T follicular helper cell (primary cell): ENCODE measurements at places on chromosomes 11 and 22.
A peak's percentile ranks its signal among the peaks of the same experiment; 100 is the strongest.

DNA sequence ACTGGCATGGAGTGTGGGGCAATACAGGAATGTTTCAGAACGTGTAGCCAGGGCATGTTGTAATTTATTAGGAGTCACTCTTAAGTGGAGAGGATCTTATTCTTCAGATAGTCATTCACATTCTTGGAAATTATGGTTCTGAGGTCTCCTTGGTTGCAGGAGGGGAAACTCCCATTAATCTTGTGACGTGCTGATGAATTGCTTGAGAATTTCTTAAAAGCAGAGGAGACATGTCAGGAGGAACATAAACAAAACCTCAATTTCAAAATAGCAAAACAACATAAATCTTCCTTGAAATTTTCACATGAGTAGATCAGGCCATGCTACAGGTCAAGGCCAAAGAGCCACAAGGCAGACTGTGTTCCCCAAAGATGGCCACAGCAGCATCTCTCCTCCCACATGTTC lies 50.4 kb downstream of the ADM start:
- no peak for DNase-seq

DNA sequence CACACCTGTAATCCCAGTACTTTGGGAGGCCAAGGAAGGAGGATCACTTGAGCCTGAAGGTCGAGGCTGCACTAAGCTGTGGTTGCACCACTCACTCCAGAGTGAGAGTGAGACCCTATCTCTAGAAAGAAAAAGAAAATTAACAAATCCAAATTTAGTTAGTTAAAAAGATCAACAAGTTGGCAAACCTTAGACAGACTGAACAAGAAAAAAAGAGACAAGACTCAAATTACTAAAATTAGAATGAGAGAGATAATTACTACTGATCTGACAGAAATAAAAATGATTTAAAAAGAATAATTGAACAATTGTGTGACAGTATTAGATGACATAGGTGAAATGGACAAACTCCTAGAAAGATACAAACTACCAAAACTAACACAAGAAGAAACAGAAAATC lies 13.6 kb downstream of the CHEK2 start:
- DNase-seq, result no peak

- no peak for DNase-seq
These were observed 37.5 kb downstream of the MPPED1 start for GRCh38 chr22:43449205-43449830.

GRCh38 chr22:31575190-31575589 lies 78.9 kb downstream of the SFI1 start:
- DNase-seq, result no peak

DNA sequence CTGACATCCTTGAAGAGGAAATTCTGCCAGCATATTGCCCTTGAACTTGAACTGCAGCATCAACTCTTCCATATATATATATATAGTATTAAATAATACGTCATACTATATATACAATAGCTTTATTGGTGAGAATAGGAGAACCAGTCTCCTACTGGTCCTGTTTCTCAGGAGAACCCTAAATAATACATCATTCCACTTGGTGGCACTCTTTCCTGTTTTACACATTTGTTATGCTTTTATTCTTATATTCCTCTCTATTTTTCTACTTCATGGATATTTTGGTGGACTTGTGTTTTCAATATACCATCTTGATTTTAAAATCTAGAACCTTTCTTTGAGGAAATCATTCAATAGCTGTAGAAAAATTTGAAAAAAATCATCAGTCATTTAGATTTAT lies 193.3 kb downstream of the TRPC6 start:
- no peak for DNase-seq

DNA sequence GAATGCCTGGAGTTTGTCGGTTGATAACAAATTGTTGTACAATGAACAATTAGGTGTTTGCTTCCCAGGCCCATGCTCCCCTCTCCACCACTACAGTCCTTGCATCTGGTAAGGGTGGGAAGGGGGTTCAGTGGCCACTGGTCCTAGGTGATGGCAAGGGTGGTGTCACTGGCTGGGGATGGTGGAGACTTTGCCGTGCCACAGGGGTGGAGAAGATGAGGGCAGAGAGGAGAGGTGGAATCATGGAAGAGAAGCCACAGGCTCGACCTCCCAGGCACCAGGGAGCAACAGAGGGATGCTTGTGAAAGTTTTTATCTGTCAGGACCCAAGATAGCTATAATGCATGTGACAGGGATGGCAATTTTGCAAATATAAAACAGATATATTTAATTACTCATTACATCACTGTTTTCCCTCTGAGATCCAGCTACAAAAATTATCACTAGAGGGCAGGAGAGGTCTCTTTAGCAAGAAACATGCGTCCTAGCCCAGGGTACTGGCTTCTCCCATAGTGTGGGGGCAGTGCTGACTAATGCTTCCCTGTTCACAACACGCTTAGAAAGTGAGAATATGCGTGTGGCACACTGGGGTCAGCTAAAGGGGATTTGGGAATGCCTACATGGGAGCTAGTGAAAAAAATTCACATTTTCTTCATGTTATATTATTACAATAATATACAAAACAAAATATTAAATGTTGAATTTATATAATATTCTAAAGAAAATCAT lies 49.0 kb upstream of the AMPD3 start:
- peak; percentile 17 for DNase-seq

- no peak for DNase-seq
These were observed 41.8 kb upstream of the ZBTB16 start for GRCh38 chr11:114017723-114018122.

GRCh38 chr11:70471254-70471653 lies 72.9 kb downstream of the CTTN start:
- no peak for DNase-seq

DNA sequence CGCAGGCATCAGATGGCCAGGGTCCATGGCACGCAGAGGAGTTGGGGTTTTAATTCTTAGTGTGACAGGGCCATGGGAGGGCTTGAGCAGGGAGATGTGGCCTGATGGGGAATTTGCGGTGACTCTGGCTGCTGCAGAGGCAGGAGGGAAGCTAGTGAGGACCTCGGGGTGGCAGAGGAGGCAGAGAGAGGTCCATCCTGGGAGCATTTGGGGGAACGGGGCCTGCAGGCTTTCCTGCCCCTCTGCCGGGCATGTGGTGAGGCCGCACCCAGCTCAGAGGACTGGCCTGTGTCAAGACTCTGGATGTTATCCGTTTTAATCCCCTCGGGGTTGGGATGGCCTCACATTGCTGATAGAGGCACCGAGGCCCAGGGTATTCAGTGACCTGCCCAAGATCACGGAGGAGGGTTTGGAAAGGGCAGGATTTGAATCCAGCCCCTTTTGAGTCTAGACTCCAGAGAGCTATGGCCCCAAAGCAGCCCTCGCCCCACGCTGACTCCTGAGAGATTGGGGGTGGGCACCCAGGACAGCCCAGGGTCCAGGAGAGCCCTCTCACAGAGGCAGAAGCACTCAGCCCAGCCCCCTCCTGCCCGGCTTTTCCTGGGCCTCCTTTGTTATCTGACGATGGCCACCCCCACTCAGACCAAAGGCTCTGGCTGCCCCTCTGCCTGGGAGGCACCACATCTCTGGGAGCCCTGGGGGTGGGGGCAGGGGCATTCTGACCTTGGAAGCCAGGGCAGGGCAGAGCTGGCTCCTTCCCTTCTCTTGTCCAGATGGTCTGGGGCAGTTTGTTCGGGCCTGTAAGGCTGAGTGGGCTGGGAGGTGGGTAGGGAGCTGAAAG lies 13.9 kb downstream of the MGAT3 start:
- DNase-seq, result no peak

GRCh38 chr11:67648140-67648795 lies 2.3 kb downstream of the ACY3 start:
- DNase-seq, result peak; percentile 38

DNA sequence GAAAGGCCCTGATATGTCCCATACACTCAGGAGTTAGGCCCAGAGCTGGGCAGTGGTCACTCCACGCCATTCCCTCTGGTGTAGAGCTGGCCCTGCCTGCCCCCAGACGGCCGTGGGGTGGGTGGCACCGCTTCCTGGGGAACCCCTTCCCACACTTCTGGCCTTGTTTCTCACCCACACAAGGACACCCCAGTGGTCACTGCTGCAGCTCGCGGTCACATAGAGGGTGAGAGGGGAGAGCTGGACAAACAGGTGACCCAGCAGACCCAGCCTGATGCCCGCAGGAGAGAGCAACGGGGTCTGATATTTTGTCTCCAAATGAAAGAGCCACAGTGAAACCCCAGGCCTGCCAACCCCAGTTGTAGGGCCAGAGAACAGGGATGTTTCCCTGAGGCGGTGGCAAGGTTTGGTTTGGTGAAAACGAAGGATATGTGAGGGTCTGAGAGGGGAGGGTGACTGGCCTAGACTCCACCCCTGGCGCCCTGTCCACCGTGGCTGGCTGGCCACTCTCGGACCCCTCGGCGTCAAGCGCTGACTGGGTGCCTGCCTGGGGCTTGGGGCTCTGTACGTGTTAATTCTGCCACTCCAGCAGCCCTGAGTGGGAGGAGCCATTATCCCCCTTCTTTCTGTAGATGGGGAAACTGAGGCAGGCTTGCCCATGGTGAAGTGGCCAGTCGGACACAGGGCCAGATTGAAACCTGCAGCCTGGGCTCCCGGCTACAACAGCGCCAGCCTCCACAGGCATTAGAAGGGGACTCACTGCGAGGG lies 71.0 kb upstream of the PPARA start:
- no peak for DNase-seq

- DNase-seq, result no peak
These were observed 609.8 kb downstream of the NTM start for GRCh38 chr11:131980199-131980598.

- no peak for DNase-seq
These were observed 35.5 kb upstream of the CD82 start for GRCh38 chr11:44529895-44530412.

DNA sequence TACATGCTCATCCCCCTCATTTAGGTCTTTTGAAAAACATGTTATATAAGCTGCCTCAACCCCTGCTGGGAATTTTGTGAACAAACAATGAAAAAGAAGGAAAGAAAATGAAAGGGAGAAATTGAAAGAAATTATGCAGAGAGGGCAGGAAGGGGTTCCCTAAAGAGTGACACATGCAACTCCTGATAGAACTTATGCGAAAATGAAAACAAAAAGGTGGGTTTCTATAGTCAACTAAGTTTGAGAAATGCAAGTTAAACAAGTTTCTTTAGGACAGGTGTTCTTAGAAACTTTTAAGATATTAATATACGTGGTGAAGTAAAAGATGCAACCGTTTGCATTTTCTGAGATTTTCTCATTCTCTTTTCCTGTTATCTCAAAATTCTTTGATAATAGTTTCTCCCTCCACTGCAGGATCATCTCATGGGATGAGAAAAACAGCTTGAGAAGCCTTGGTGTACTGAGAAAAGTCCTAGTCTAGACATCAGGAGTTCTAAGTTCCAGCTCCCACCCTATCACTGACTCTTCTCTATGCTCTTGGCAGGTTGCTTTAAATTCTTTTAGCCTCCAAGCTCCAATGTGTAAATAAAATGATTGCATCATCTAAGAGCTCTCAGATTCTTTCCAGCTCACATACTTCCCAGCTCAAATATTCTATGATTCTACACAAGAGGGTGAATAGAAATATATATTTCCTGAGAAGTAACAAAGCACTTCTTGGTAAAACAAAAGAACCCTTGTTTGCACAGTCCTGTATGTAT lies 109.2 kb downstream of the FAM76B start:
- DNase-seq, result no peak

DNA sequence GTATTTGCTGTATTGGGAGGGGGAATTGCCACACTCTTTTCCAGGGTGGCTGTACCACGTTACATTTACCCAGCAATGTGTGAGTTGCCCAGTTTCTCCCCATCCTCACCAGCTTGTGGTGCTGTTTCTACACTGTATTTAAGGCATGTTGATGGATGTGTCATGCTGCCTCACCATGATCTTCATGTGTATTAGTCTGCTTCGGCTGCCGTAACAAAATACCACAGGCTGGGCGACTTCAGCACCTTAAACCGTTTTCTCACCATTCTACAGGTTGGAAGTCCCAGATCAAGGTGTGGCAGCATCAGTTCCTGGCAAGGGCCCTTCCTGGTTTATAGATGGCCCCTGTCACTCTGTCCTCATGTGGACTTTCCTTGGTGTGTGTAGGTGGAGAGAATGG lies 169.7 kb downstream of the IGLL1 start:
- DNase-seq, result no peak

- DNase-seq, result no peak
These were observed at the start of gene HBB for GRCh38 chr11:5226732-5227310. Gene HBB, minus strand, starts transcription at chr11:5227071. Its CDS starts 50 bp downstream, at chr11:5227021.

GRCh38 chr22:24384131-24384530 lies 43.3 kb upstream of the ADORA2A start:
- DNase-seq, result no peak

- DNase-seq, result no peak
These were observed 804 bp downstream of the APIP start for GRCh38 chr11:34915136-34916014.

DNA sequence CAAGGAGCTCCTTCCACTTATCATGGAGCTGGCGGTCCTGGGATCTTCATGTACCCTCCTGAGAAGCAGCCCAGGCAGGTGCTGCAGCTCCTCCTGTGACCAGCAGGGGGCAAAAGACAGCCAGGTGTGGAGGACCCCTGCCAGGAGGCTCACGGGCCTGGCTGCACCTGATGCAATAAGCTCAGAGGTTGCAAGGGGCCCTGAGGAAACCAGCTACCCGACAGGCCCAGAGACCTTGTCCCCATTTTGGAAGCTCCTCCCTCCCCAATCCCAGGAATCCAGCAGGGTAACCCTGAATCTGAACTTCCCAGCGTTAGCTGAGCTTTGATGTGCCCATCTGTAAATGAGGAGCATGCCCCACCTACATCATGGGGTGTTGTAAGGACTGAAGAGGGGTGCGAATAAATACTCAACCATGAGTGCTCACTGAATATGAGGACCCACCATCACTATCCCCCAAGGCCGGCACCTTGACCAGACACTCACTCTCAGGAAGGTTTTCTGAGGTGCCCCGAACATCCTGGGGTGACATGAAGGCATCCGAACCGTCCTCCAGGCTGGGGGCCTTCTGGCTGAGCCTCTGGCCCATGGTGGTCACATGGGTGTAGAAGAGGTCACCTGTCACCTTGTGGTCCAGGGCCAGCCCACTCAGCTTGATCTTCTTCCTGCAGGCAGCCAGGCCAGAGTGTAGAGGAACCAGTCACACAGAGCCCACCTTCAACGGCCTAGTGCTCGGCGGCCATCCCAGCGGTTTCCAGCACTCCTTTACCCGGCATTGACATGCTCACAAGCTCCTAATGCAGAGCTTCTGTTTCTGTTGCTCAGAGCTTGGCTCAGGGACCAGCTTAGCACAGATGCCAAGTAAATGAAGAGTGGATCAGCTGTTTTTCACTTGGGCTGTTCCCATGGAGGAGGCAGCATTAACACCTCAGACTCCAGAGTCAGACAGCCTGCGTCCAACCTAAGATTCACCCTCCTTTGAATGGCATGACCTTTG lies 21.7 kb downstream of the SLC43A1 start:
- peak; percentile 63 for DNase-seq

DNA sequence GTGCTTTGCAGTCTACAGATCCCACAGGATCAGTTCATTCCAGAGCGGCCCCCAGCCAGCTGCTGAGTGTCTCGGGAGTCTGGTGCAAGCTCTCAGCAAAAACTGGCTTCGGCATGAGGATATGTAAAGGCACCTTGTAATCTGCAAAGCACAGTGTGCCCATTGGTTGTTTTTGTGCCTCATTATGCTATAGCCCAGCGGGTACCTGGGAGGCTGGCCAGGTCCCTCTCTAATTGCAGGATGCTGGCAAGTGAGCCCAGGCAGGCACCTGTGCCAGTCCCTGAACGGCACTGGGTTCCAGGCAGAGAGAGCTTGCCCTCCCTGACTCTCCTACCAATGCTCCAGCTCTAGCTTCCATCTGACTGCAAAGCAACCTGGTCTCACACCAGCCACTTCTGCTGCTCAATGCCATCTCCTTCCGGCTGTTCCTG lies 128.7 kb downstream of the DSCAML1 start:
- no peak for DNase-seq

GRCh38 chr22:40027191-40028097 lies 32.7 kb downstream of the FAM83F start:
- no peak for DNase-seq

GRCh38 chr11:103147627-103148026 lies 38.4 kb downstream of the DYNC2H1 start:
- DNase-seq, result no peak
